ENCODE measurements at places on chromosomes 2 and 18. TPM values are rescaled to one million over a fixed set of nuclear protein-coding genes. Genes with fewer than 3 reads are reported as not detected.

NOSTRIN gene
- 38.4 TPM for polyA plus RNA-seq

STPG4 gene
- polyA plus RNA-seq, result not detected

COL6A3 gene
- 0.89 TPM for polyA plus RNA-seq

GRCh38 chr2:166365803-166366420 lies 9.8 kb downstream of the SCN9A start:
- no peak overlapping the region for H3K4me3 ChIP-seq
- no peaks in the 10 kb centered on the region for H3K27me3 ChIP-seq
- DNase-seq, result no peak
- no peaks in the 10 kb centered on the region for H3K36me3 ChIP-seq
- H3K27ac ChIP-seq, result no peak overlapping the region

- no peaks in the 10 kb centered on the region for H3K4me1 ChIP-seq
- no peak for DNase-seq
- H3K27me3 ChIP-seq, result no peaks in the 10 kb centered on the region
- no peaks in the 10 kb centered on the region for H3K36me3 ChIP-seq
- no peak overlapping the region for H3K27ac ChIP-seq
Measured at GRCh38 chr2:37526323-37526722, 145.1 kb downstream of the CDC42EP3 start.

COL4A4 gene
- polyA plus RNA-seq, result 0.19 TPM

GRCh38 chr18:37442477-37442876 lies 123.1 kb downstream of the CELF4 start:
- H3K4me1 ChIP-seq, result no peaks in the 10 kb centered on the region
- H3K27ac ChIP-seq, result no peak overlapping the region
- no peaks in the 10 kb centered on the region for H3K27me3 ChIP-seq
- no peak overlapping the region for H3K4me3 ChIP-seq
- DNase-seq, result no peak

DYNAP gene
- polyA plus RNA-seq, result not detected

GRCh38 chr18:48901145-48902022 lies 49.4 kb downstream of the SMAD7 start:
- no peak overlapping the region for H3K4me3 ChIP-seq
- DNase-seq, result no peak
- H3K27me3 ChIP-seq, result no peaks in the 10 kb centered on the region
- no peak overlapping the region for H3K27ac ChIP-seq
- peaks cover 2% of the 10 kb centered on the region for H3K4me1 ChIP-seq

DNA sequence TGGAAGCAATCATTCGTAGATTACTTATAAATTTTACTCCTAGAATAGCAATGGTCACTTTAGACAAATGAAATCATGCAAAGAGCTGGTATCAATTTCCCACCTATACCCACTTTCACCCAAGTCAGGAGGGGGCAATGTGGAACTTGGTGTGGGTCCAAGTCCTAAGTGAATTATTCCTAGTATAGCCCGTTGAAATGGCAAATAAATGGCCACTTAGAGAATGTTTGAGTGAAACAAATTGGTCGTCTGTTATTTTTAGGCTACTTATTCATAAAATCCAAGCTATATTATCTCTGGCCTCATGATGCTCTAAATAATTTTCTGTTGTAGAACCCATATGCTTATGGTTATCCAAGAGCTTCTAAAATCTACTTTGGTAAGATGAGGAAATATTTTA lies 98.1 kb downstream of the MYO3B start:
- no peak for DNase-seq
- H3K4me3 ChIP-seq, result no peak overlapping the region
- no peaks in the 10 kb centered on the region for H3K4me1 ChIP-seq
- no peaks in the 10 kb centered on the region for H3K36me3 ChIP-seq
- no peak overlapping the region for H3K27ac ChIP-seq

CHST10 gene
- polyA plus RNA-seq, result not detected

DNA sequence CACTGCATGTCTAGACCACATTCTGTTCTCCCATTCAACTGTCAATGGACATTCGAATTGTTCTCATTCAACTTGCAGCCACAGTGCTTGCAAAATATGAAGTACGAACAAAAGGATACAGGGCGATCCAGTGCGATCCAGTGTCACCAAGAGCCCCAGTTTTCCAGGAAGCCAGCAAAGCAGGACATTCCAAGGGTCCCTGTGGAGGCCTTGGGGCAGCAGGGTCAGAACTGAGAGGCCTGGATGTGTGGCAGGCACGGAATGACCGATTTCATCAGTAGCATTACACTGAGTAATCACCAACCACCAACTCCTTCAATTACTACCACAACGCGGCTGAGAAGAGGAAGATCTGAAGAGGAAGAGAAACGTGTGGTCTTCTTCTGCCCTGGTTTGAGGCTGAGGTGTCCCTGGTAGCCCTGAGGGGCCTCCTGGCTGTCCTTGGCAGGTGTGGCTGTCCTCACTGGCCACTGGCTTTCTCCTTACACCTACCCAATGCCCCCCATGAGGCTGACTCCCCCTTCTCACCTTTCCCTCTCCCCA lies 172.7 kb upstream of the FHL2 start:
- no peak overlapping the region for H3K27ac ChIP-seq
- H3K4me1 ChIP-seq, result no peaks in the 10 kb centered on the region
- H3K36me3 ChIP-seq, result no peaks in the 10 kb centered on the region
- no peaks in the 10 kb centered on the region for H3K27me3 ChIP-seq
- no peak overlapping the region for H3K4me3 ChIP-seq
- DNase-seq, result no peak

CAPG gene
- polyA plus RNA-seq, result 42.4 TPM

DNA sequence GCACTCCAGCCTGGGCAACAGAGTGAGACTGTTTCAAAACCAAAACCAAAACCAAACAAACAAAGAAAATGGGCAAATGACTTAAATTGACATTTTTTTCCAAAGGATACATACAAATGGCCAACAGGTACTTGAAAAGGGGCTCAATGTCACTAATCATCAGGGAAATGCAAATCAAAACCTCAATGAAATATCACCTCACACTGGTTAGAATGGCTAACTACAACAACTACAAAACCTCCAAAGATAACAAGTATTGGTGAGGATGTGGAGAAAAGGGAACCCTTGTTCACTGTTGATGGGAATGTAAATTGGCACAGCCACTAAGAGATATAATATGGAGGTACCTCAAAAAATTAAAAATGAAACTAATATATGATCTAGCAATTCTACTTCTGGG lies 213.2 kb upstream of the HS6ST1 start:
- no peak overlapping the region for H3K27ac ChIP-seq
- no peaks in the 10 kb centered on the region for H3K27me3 ChIP-seq
- H3K4me1 ChIP-seq, result no peaks in the 10 kb centered on the region
- H3K36me3 ChIP-seq, result no peaks in the 10 kb centered on the region
- no peak for DNase-seq

CRYBA2 gene
- polyA plus RNA-seq, result 3.8 TPM

DNA sequence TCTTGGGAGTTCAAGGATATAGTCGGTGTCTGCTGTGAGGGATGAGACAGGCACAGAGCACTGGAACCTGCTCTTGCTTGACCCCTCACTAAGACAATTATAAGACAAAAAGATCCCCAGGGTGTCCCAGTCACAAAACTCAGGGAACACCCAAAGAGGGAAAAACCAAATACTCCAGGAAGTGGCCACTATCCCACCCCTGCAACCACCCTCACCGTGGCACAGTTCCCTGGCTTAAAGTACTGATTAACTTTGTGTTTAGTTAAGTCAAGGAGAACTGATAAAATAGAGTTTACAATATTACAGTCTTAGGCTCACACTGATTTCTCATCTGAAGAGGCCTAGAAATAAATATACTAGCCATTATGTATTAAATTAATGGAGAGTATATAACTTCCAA lies 13.5 kb downstream of the IL36B start:
- H3K36me3 ChIP-seq, result no peaks in the 10 kb centered on the region
- H3K4me1 ChIP-seq, result peaks cover 4% of the 10 kb centered on the region
- H3K27ac ChIP-seq, result no peak overlapping the region
- DNase-seq, result no peak

DNA sequence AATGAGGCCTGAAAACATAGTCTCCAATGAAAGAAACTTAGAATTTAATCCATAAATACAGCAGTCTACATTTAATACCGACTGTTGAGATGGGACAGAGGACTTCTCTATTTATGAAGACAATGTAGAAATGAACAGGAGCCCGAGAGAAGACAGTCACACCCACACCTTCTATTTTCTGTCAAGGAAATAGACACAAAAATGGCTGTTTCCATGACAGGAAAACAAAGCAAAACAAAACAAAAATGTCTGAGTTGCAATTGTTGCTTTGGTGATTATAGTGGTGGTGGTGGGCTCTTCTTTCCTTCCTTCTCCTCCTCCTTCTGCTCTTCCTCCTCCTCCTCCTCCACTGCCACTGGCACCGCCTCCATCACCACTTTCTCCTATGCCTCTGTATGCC lies 72.3 kb upstream of the CCDC68 start:
- DNase-seq, result no peak
- H3K4me3 ChIP-seq, result no peak overlapping the region
- H3K27me3 ChIP-seq, result no peaks in the 10 kb centered on the region
- H3K4me1 ChIP-seq, result no peaks in the 10 kb centered on the region

TMEM247 gene
- not detected for polyA plus RNA-seq

- no peak for DNase-seq
- no peaks in the 10 kb centered on the region for H3K36me3 ChIP-seq
- H3K4me1 ChIP-seq, result no peaks in the 10 kb centered on the region
- H3K27me3 ChIP-seq, result no peaks in the 10 kb centered on the region
Measured at GRCh38 chr2:178105566-178105965, 6.7 kb upstream of the RBM45 start.

DNA sequence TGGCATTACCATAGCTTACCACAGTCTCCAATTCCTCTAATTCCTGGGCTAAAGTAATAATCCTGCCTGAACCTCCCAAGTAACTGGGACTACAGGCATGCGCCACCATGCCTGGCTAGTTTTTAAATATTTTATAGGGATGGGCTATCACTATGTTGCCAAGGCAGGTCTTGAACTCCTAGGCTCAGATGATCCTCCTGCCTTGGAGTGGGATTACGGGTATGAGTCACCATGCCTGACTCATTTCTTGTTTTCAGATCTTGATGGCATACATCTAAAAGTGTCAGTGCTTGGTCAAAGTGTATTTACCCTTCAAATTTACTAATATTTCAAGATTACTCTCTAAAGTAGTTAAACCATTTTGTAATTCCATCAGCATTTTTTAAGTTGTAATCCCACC lies 9.4 kb upstream of the SOCS6 start:
- no peak overlapping the region for H3K4me3 ChIP-seq
- H3K4me1 ChIP-seq, result no peaks in the 10 kb centered on the region
- H3K27ac ChIP-seq, result no peak overlapping the region
- DNase-seq, result no peak
- H3K36me3 ChIP-seq, result no peaks in the 10 kb centered on the region
- H3K27me3 ChIP-seq, result no peaks in the 10 kb centered on the region

GPR45 gene
- polyA plus RNA-seq, result 0.04 TPM

- H3K4me1 ChIP-seq, result no peaks in the 10 kb centered on the region
- H3K27ac ChIP-seq, result no peak overlapping the region
- H3K36me3 ChIP-seq, result no peaks in the 10 kb centered on the region
- DNase-seq, result no peak
- no peaks in the 10 kb centered on the region for H3K27me3 ChIP-seq
- H3K4me3 ChIP-seq, result no peak overlapping the region
Measured at GRCh38 chr2:2771721-2772411, 440.8 kb upstream of the MYT1L start.

DNA sequence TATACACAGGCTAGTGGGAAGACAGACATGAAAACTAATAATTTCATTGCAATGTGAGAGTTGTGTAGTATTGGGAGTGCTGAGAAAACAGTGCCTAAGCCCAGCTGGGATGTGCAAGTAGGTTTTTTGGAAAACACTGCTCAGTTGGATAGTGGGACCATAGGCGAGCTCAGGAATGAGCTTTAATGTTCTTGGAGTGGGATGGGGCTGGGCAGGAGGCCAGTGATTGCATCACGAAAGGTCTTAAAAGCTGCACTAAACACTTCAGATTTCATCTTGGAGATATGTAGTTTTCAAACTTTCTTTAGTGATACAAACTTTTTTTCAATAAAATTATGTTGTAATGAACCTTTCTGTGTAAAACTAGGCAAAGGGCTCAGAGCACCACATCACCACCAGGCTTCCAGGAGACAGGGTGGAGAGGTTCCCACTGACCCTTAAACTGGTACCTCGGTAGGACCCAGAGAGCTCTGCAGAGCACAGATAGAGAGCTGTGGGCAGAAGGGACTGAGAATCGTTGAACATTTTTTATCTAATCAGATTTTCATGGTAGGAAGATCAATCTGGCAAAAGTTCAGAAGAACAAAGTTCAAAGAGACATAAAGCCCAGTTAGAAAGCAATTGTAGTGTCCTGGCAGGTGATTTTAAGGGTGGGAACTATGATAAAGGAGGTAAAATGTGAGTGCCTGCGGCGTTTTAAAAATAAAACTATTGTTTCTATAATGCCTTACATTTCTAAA lies 176.2 kb downstream of the TRABD2A start:
- H3K27ac ChIP-seq, result no peak overlapping the region
- H3K4me1 ChIP-seq, result peaks cover 3% of the 10 kb centered on the region
- peak; percentile 31 for DNase-seq
- no peaks in the 10 kb centered on the region for H3K27me3 ChIP-seq
- no peak overlapping the region for H3K4me3 ChIP-seq

DNA sequence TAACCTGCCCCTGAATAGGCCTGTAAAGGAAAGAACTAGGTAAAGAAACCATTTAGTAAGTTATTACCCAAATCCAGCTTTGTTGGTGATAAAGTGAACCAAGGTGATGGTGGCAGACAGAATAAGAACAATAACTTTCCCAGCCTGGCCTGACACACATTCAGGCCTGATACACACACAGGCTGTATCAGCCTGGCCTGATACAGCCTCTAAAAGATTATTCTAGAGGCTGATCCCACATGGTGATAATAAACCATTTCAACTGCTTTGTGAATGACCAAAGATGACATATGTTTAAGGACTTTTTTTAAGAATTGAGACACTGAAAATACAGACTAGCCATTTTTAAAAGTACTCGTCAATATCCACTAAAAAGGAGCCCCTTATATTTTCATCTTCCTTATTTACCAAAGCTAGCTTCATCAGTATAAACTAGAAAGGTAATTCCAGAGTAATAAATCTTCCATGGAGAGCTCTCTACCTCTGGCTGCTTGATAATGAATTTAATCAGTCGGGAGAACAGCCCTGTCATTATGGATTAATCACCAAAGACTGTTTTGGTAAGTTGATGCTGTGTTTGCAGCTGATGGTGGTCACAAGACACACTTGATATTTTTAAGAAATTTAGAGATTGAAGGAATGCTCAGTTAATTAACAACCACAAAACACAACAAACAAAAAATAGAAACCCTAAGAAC lies 77.2 kb downstream of the SLC8A1 start:
- H3K4me3 ChIP-seq, result no peak overlapping the region
- no peaks in the 10 kb centered on the region for H3K27me3 ChIP-seq
- H3K4me1 ChIP-seq, result no peaks in the 10 kb centered on the region
- no peak for DNase-seq
- no peaks in the 10 kb centered on the region for H3K36me3 ChIP-seq
- no peak overlapping the region for H3K27ac ChIP-seq

GRCh38 chr2:212797484-212798205 lies 259.0 kb upstream of the ERBB4 start:
- no peaks in the 10 kb centered on the region for H3K36me3 ChIP-seq
- H3K27me3 ChIP-seq, result no peaks in the 10 kb centered on the region
- no peak for DNase-seq

Measured in small intestine (tissue), 16 donors.